Activated CD8-positive, alpha-beta memory T cell treated with anti-CD3 and anti-CD28 coated beads, Interleukin-2, amount 50 U/mL, for 4 hours (primary cell): ENCODE measurements at places on chromosomes 4 and X.

- no peak for DNase-seq
These were observed 97.8 kb upstream of the USP9X start for GRCh38 chrX:40987413-40987812.

- DNase-seq, result no peak
These were observed 36.7 kb upstream of the TMEM164 start for GRCh38 chrX:109966246-109966645.

- DNase-seq, result no peak
These were observed 69.5 kb downstream of the AR start for GRCh38 chrX:67613366-67613765.

- no peak for DNase-seq
These were observed 5.6 kb downstream of the PCDH10 start for GRCh38 chr4:133154725-133155124.

- no peak for DNase-seq
These were observed 107.4 kb upstream of the F9 start for GRCh38 chrX:139423186-139423585.

DNA sequence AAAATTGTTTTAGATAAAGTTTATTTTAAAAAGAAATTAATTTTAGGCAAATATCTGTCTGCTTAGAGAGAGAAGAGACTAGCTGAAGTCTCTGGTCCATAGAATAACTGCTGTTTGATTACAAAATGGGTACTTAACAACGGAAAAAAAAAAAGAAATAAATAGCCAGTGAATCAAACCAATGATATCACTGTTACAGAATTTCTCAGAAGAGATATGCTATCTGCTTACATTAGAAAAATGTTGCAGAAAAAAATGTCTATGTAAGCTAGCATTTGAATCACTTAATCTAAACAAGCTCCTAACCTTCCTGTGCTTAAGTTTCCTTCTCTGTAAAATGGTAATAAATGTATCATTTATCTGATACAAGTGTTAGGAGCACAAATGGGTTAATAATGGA lies 189.9 kb downstream of the IL15 start:
- no peak for DNase-seq

DNA sequence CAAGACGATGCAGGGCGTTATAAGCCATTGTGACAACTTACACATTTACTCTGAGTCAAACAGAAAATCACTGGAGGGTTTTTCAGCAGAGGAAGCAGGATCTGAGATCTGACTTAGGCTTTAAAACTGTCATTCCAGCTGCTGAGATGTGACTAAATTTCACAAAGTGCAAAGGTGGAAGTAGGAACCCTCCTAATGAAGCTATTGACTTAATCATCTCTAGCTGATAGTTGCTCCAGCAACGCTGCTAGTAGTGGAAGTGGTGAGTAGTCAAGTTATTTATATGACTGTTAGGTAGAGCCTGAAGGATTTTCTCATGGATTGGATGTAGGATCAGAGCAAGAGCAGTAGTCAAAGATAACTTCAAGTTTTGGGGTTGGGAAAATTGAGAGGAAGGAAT lies 218.6 kb downstream of the GRID2 start:
- DNase-seq, result no peak

- no peak for DNase-seq
These were observed 135.0 kb upstream of the TENT5D start for GRCh38 chrX:80285131-80285773.

- DNase-seq, result no peak
These were observed 96.2 kb downstream of the UGT8 start for GRCh38 chr4:114694770-114695169.

- no peak for DNase-seq
These were observed 143.0 kb downstream of the STIM2 start for GRCh38 chr4:27003642-27004113.

DNA sequence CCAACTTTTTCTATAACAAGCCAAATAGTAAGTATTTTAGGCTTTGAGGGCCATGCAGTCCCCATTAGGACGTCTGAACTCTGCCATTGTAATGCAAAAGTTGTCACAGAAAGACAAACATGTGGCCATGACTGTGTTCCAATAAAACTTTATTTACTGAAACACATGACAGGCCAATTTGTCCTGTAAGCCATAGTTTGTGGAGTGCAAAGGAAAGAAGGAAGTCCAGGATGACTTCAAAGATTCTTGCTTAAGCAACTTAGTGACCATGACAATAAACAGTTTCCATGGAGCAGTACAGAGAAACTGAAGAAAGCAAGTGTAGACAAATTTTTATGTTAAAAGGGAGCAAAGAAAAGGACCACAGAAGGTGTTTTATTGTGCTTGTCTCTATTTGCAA lies 35.0 kb upstream of the MYOZ2 start:
- no peak for DNase-seq

DNA sequence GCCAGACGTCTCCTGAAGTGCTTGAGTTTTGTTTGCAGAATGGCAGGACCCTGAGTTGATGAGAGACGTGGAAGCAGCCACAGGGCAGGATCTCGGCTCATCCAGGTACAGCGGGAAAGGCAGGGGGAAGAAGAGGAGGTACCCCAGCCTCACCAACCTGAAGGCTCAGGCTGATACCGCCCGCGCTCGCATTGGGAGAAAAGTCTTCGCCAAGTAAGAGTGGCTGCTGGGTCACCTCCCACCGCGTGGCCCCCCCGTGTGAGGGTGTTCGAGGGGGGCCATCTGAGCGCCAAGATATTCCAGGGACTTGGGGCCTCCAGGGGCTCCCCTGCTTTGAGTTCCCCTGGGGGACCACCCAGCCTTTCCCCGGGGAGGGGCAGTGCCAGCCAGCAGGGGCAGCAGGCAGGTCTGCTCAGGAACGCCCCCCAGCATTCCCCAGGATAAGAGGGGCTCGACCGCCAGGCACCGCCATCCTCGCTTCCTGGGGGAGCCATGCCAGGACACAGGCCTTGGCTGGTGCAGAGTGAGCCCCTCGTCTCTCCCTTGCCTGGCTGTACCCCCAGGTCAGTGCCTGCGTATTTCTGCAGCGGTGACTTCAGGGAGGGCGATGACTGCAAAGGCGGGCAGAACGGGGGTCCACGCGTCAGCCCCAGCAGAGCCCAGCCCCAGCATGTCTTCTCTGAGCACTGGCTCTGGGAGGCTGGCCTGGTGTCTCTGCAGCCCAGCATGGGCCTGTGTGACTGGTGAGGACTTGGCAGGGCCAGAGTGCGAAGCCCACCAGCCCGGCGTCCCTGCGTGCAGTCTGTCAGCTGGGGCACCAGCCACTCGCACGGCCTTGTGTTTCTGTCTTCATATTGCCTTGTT lies 22.3 kb downstream of the NKX1-1 start:
- no peak for DNase-seq

GRCh38 chrX:122078079-122078478 lies 1030.7 kb downstream of the GLUD2 start:
- no peak for DNase-seq

GRCh38 chr4:153071958-153072598 lies 132.2 kb upstream of the TRIM2 start:
- DNase-seq, result no peak

- no peak for DNase-seq
These were observed 88.8 kb upstream of the ESX1 start for GRCh38 chrX:104343428-104344129.

GRCh38 chrX:10072786-10073568 lies 83.8 kb upstream of the CLCN4 start:
- DNase-seq, result no peak

DNA sequence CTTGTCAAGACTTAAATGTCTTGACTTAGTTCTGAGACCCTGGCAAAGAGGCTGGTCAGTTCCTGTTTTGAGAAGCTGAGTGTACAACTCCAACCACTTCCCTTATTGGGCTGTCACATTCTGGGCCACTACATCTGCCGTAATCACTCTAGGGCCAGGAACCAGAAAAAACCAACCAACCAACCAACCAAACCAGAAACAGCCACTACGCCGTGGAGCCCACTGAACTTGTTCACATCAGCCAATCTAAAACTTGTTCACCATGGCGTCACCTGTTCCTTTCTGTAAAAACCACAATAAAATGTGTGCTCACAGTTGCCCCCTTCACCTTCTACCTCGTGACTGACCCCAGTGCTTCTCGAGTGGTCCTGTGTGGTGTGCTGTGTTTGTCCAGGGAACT lies 107.3 kb downstream of the JADE1 start:
- DNase-seq, result no peak

DNA sequence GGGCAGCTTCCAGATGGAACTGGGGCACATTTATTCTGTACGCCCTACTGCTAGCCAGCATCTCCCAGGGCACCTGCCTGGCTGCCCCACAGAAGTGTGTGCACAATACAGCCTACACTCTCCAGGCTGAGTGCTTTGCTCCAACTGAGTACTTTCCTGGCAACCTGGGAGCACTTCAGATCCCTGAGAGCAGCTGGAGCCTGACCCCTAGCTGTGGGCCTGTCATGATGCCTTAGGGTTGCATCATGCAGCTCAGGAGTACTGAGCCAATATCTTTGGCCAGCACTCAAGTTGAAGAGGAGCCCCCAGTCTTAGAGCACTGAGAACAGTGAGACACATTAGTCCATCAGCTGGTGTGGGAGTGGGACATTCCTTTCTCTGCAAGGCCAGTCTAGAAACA lies 321.9 kb downstream of the CFAP47 start:
- DNase-seq, result no peak

GRCh38 chr4:30719454-30720020 lies 632 bp upstream of the PCDH7 start:
- no peak for DNase-seq

- no peak for DNase-seq
These were observed 9.3 kb downstream of the APOO start for GRCh38 chrX:23898412-23898959.
